ENCODE measurements at places on chromosomes 3 and 15.

DNA sequence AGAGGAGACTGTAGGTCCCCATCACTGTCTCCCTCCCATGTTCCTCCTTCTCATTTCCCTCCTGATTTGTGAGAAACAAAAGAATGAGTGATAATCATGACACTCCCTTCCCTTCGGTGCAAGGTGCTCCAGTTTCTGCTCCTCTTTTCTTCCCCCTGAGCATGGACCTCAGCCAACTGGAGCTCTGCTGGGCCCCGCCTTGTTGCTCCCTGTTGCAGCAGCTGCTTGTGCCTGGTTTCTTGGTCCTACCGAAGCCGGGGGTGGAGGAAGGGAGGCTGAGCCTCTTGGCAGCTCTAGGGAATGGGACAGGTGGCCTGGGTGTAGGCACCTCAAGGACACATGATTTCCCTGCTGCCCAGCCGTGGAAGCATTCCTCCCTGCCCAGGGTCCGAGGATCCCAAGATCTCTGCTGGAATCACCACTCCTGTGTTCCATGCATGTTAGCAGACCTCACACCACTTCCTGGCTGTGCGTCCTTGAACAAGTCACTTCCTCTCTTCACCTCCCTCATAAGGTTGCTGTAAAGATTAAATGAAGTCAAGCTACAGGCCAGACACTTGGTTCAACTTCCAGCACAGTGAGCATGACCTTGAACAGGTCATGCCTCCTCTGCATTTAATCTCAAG is 131.6 kb upstream of the ABHD17C start:
- no peak for DNase-seq

DNA sequence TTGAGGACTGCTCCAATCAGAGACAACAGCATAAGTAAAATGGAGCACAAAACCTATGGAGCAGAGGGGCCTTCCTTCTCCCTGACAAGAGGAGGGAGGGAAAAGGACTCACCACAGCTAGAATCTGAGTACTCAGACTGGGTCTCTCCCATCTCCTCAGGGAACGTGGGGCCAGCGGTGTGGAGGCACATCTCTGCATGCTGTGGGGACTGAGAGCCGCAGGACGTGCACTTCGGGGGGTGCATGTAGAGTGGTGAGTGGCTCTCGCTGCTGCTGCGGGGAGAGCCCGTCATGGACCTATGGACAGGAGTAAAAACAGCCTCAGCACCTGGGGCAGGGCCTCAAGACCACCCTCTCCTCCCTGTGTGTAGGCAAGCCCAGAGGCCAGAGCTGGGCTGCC is 17.0 kb downstream of the BCL6 start:
- DNase-seq = no peak

- DNase-seq = no peak
Observed at GRCh38 chr15:75817138-75817935, 25.9 kb upstream of the UBE2Q2 start.

GRCh38 chr3:195356151-195357086 is 85.5 kb upstream of the XXYLT1 start:
- no peak for DNase-seq

- DNase-seq = no peak
Observed at GRCh38 chr15:99414755-99415731, 150.7 kb upstream of the MEF2A start.

GRCh38 chr15:50149090-50149489 is 30.1 kb upstream of the ATP8B4 start:
- no peak for DNase-seq

- no peak for DNase-seq
Observed at GRCh38 chr15:90691982-90692773, 25.0 kb upstream of the BLM start.

GRCh38 chr15:91113030-91113429 is 13.0 kb downstream of the SV2B start:
- no peak for DNase-seq

GRCh38 chr3:24012589-24013269 is 67.6 kb downstream of the NR1D2 start:
- DNase-seq = no peak

All from stimulated activated CD8-positive, alpha-beta memory T cell treated with anti-CD3 and anti-CD28 coated beads, Interleukin-4, amount 100 ng/mL, for 1 hour (primary cell).